Heart left ventricle (tissue), 16 donors: ENCODE measurements at places on chromosomes 12 and 14.

DNA sequence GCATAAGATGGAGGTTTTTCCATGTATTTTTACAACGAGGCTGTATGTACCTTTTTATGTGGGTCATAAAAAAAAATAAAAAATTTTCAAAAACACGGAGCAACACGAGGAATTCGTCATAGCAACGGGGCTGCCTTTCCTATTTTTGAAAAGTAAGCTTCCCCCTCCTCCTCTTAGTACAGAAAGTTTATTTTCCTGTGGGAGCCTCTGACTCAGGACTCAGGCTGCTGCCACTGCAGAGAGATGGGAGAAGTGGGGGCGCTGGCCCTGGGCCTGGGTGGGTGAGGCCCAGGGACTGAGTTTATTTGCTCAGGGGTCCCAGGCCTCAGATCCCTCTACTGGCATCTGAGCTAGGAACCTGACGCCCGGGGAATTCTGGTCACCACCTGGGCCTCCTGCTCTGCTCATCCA lies 10.2 kb upstream of the CMKLR1 start:
- DNase-seq, result no peak

GRCh38 chr14:54669721-54670561 lies 103.0 kb downstream of the SAMD4A start:
- no peak for DNase-seq

GRCh38 chr14:68964300-68965093 lies 14.6 kb downstream of the ACTN1 start:
- no peak for DNase-seq

GRCh38 chr12:32134101-32134888 lies 27.6 kb downstream of the BICD1 start:
- no peak for DNase-seq

DNA sequence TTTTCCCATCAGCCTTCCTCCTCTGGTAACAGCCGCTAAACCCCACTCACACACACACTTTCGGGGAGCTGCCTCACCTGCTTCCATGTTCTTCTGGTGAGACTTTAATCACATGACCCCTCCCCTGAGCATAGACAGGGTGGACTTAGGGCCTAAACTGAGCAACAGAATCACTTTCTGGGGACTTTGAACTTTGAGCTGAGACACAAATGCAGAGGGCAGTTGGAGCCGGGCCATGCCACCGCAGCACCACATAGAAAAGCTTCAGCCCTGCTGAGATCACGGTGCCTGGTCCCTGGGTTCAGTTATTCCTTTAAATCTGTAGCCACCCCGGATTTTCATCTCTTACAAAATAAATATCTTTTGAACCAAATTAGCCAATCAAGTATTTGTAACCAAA lies 18.4 kb upstream of the MAP3K9 start:
- no peak for DNase-seq

DNA sequence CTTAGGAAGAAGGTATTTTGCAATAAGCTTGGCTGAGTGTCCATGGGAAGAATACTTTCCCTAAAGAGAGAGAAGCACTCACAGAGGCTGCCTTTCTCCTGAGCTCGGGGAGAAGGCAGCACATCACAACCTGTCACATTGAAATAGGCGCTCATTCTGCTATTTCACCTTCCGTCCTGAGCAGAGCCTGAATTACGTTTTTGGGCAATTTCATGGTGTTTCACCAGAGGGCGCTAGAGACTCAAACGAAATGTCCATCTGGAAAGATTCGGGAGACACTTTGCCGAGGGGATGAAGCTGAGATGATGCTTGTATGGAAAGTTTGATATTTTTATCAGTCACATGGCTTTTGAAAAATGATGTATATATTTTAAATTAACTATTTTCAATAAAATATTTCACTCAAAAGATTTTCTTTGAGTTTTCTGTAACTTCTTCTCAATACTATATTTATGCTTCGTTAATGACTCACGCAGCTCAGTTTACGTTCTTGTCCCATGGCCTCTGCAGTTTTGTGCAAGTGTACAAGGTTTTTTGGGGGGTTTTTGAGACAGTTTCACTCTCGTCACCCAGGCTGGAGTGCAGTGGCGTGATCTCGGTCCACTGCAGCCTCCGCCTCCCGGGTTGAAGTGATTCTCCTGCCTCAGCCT lies 17.4 kb upstream of the B4GALNT3 start:
- DNase-seq, result no peak

- no peak for DNase-seq
Observed at GRCh38 chr14:69081271-69081670, 71.6 kb downstream of the DCAF5 start.

DNA sequence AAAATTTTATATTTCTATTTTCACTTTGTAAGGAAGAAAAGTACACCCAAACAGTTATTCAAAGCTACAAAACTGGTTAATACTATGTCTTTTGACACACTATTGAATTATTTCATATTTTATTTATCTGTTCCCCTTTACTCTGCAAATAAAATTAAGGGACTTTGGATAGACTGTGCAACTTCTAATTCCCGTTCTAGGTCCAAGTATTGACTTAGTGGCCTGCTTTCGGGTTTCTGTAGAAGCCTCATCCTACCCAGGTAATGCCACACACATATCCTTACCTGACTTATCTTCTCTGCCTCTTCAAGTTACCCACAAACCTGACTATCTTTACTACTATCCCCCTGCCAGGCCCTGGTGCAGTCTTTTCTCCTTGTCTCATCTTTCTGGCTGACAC lies 156.3 kb upstream of the TMTC2 start:
- no peak for DNase-seq

GRCh38 chr12:116135209-116135930 lies 142.1 kb downstream of the MED13L start:
- DNase-seq, result no peak

- no peak for DNase-seq
Observed at GRCh38 chr12:12219664-12220063, 47.2 kb downstream of the LRP6 start.

- no peak for DNase-seq
Observed at GRCh38 chr12:3168223-3169221, 91.3 kb downstream of the TSPAN9 start.

DNA sequence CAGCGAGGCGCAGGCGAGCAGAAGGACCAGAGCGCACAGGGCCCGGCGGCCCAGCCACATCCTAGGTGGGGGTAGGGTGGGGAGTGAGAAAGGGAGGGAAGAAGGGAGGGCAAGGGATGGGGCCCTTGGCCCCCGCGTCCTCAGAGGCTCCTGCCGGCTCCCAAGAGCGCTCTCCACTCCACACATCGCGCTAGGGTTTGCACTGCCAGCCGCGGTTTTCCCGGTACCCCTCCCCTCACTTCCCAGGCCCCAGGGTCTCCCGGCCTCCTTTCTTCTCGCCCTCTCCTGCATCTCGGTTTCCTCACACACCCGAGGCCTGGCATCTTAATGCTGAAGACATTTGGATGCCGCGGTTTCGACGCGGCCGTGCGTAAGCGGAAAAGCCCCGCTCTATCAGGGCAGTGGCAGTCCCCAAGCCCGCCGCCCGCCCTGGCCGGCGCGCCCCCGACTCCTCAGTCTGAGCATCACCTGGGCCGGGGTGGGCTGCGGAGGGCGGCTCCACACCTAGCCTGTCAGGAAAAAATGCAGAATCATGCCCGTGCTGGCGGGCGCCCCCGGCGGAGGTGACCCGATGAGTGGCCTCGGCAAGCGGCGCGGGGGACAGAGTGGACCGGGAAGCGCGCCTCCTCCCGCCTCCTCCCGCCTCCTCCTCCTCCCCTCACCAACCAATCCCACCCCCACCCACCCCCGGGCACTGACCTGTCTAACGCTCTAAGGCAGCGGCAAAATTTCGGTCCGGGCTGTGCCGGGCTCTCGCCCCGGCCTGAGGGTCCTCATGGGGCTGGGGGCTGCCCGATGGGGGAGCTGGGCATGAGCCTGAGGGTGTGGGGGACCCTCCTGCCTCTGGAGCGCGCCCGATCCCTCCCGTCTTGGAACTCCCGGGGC lies 686 bp downstream of the B4GALNT1 start:
- DNase-seq, result peak; percentile 68

DNA sequence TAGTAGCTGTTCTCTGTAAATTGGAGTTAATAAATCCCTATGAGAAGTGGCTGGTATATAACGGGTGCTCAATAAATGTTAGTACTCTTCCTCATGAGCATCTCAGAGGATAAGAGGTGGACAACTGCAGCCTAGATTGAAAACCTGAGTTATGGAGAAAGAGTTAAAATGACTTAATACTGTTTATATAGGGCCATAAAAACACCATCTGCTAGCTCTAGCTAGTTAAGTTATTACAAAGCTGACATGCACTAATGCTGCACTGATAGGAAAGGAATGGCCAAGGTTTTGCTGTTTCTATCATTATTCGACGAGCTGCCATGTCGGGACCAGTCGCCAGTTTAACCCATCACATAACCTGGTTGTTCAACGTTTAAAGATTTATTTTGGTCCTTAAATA lies 72.0 kb upstream of the SEL1L start:
- DNase-seq, result no peak

- no peak for DNase-seq
Observed at GRCh38 chr12:23028158-23028802, 403.3 kb downstream of the ETNK1 start.

GRCh38 chr12:50082644-50083043 lies 2.5 kb upstream of the SMARCD1 start:
- DNase-seq, result no peak

DNA sequence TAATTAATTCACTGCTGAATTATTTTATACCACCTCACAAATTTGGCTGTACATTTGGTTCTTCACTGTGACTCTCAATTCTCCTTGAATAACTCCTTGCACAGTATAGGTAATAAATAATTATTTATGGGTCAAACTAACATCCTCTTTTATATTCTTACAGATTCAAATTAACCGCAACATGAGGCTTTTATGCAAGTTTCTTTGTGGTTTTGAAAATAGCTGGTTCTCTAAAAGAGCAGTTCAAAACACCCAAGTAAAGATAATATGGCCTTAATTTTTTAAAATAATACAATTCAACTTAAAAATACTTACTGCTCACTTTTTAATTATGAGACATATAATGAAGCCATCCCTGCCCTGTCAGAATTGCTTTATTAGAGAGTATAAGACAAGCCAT lies 12.9 kb upstream of the TRIM9 start:
- DNase-seq, result no peak

DNA sequence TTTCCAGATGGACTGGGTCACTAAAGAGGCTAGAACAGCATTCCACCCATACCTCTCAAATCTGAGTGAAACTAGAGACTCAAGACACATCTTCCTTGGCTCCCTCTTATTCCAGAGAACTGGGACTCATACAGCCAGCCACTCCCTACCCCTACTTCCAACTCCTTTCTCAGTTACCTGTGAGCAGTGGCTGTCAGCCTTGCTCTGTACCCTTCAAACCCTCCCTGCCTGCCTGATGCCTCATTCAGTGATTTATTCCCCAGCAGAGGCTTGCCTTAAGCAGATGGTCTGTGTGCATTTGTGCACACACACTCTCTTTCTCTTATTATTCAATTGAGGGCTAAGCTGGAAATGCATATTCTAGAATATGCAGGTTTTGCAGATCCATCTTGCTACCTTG lies 14.6 kb downstream of the GPR84 start:
- no peak for DNase-seq

DNA sequence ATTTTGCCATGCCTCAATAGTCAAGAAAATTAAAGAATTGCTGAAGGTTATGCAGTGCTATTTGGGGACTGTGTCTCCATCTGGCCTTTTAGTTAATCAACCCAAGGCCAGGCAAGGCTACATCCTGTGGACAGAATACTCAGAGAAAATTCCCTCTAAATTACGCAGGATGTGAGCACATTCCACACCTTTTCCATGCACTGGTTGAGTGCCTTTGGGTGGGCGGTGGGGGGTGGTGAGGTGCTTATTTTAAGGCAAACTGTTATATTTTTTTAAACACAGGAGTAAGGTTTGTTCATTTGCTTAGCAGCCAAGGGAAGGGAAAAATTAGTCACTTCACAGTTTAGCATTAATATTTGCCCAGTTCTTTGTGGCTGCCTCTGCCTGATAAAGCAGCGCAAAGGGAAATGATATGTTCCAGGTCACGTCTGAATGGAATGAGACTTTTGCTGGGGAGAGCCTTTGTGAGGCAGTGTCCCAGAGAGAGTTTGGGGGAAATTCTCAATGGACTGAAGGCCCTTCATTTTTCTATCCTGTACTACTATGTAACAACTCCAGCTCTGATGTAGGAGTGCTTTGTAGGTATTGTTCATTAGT lies 17.2 kb upstream of the KCNA5 start:
- DNase-seq, result no peak

DNA sequence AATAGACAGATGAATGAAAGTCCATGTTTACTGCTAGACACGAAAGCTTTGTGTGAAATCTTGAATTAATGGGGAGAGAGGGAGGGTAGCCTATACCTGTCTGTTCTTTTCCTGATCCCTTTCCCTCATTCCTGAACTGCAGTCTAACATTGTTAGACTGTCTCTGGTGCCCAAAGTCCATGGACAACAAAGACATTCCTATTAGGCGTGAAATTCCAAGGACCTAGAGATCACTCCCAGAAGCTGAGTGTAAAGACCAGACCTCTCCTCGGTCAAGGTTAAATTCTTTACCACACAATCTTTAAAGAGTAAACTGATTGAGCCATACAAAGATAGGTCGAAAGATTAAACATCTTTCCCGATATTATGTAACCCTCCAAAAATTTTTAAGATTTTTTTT lies 270.7 kb upstream of the GARIN2 start:
- no peak for DNase-seq

DNA sequence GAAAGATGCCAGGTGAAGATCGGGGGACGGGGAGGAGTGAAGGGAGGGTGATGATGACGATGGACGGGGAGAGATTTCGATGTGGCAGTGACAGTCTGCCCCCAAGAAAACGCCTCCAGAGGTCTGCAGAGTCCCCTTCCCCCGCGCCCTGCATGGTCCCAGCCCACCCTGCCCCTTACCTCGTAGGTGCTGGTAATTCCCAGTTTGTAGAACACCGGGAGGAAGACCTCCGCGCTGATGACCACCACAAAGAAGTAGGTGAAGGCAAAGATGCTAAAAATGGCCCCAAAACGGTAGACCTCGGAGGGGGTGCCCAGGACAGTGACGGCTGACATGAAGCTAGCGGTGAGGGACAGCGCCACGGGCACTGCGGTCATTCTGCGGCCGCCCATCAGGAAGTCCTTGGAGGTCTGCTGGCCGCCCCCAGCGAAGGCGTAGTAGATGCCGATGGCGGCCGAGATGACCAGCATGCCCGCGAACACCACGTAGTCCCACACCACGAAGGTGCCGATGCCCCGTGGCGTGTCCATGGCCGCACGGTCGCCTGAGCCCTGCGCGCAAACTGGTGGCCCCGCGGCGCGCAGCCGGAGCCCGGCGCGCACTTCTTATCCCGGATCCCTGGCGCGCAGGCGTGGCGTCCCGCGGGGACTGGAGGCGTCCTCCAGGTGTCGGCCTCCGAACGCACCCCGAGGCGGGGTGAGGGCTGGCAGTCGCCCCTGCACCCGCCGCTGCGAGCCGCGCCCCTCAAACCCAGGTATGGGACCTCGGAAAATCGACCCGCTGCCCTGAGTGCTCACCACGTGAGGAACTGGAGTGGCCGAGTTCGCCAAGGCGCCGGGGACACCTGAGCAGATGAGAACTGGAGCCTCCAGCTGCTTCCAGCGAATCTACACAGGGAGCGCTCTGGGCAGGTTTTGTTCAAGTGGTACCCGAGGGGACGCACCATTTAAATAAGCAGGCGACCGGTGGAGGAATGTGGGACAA lies at the start of gene SLC5A8:
TSS of gene SLC5A8 (minus strand) at position 920 of the 984 bp plus-strand sequence. CDS start at position 530, 390 bp downstream.
- no peak for DNase-seq

GRCh38 chr14:19823178-19823577 lies 19.6 kb downstream of the OR4N2 start:
- no peak for DNase-seq
